ENCODE measurements at places on chromosomes 7 and 10.
A peak's percentile ranks its signal among the peaks of the same experiment; 100 is the strongest.

GRCh38 chr7:70553364-70553763, 578.6 kb upstream of the GALNT17 start:
- no peak for DNase-seq

DNA sequence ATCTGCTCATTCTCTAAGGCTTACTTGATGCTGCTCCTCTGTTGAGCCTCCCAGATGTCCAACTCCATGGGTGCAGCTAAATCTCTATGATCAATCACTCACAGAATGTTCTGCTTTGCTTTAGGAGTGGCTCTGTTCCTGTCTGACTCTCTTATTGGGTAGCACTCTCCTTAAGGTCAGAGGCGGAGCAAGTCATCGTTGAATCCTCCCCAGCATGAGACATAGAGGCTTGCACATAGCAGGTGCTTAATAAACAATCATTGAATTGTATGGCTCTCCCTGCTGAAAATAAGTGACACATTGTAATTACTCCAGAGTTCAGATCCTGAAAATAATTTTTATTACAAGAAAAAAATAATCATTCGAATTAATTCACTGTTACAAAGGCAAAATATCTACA, 69.7 kb downstream of the NPS start:
- DNase-seq = no peak

GRCh38 chr10:67943917-67944316, 59.5 kb downstream of the SIRT1 start:
- DNase-seq = no peak

- peak; percentile 17 for DNase-seq
Measured at GRCh38 chr10:88879534-88880281, at the start of gene STAMBPL1. TSS of gene STAMBPL1 (plus strand) at chr10:88880245. CDS start at chr10:88901709, 21,464 bp downstream.

- DNase-seq = no peak
Measured at GRCh38 chr10:71985542-71986250, 21.5 kb downstream of the CHST3 start.

Measured in NCI-H774 (cell line).